ENCODE measurements at places on chromosomes 5 and 9.

DNA sequence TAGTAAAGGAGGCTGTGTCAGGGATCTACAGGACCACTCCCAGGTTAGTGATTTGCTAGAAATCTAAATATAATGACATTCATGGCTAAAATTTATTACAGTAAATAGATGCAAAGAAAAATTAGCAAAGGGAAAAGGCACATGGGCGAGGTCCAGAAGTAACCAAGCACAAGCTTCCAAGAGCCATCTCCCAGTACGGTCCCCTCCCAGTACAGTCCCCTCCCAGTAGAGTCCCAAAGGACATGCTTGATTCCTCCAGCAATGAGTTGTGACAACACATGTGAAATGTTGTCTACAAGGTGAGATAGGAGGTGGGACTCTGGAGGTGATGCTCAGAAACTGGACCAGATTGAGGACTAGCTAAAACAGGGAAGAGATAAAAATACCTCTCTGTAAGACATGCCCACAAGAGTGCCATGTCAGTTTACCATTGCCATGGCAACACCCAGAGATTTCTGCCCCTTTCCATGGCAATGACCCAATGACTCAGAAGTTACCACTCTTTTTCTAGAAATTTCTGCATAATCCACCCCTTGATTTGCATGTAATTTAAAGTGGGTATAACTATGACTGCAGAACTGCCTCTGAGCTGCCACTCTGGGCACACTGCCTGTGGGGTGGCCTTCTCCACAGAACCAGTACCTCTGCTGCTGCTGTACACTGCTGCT, 27.9 kb upstream of the CEMIP2 start:
- no peak for DNase-seq

DNA sequence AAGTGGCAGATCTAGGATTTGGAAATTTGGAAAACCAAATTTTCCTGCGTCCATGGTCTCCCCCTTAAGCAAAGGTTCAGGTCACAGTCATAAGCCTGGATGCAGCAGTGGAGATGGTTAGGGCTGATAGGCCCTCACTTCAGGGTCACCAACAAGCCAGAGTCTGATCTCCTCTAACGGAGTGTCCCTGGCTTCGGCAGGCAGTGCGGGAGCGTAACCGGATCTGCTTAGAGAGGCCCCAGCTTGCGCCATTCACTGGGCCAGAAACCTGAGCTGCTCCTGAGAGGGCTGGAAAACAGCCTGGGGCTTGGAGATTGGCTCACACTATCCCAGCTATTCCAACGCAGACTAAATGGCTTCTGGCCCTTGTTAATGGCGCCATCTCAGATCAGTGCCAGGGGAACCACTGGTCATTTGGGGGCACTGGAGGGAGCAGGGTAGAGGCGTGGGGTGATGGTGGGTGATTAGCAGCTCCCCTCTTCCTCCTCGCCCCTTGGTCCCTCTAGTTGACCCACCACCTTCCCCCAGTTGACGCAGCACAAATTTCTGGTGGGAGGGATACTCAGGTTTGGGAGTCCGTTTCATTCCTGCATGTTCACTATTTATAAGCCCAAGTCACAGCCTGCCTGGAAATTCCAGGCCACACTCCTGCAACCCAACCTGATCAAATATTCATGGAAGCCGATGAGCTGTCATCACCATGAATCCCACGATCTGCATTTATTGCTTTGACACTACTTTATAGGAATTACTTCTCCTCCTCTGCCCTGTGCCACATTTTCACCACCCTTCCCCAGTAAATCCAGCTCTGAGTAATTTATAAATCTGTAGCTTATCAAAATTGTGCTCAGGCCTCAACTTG, 134.6 kb upstream of the CPEB4 start:
- DNase-seq = no peak

DNA sequence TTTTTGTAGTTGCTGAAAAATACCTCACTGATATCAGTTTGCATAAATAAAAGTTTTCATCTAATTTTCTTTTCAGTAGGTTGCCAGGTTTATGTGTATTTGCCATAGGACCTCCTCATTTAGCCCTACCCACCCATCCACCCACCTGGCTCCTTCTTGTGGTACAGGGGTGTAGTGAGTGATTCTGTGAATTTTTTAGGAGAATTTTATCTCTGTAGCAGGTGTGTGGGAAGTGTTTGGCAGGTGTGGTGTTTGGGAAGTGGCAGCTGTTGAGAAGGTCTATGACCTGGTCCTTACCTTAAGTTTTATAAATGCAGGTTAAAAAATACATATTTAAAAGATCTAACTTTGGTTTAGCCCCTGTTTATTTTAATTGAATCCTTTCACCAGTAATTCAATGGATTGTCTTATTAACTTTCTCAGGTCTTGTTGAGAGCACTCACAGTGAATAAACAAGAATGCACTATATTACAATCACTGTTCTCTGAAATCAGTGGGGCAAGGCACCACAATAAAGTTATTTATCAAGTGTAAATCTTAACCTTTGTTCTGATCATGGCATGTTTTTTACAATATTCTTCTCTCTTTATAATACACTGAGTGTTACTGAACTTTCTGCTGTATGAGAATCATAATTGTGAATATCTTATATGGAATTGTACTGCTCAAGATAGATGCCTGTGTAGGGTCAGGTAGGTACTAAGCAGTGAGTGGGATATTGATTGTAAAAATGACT, 189.1 kb downstream of the WDR70 start:
- no peak for DNase-seq

GRCh38 chr9:109329638-109330258, 8.9 kb upstream of the EPB41L4B start:
- DNase-seq = no peak

DNA sequence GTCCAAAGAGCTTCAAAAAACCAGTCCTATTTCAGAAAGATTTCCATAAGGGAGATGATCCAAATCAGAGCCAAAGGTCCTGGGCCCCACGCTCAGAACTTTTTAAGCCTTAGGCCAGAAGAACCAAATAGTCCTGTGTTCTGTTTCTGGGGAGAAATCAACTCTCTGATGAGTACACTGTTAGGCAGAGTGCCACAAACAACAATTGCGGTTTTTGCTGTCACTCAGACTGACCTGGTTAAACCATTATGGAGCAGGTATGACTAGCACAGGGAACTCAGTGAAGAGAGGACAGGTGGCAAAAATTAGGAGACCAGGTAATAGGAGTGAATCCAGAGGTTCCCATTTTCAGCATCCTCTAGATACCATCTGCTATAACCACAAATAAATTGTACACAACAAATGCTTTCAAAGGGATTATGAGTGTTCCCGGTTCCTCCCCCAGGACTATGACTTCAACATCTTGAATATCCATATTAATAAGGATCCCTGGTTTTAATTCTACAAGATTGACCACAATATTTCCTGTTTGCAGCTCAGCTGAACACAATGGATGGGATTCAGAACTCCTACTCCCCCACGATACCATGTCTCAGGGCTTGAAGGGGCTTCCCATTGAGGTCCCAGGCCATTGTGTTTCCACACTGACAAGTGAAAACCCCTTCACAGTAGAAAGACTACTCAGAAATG, 52.1 kb upstream of the FREM1 start:
- DNase-seq = no peak

Measured in GM20000 (cell line).